ENCODE measurements at places on chromosomes 6 and 20. TPM values are rescaled to one million over a fixed set of nuclear protein-coding genes. Genes with fewer than 3 reads are reported as not detected.

Gene MYO6
- 0.14 TPM for total RNA-seq

Gene SAPCD1
- 17.7 TPM for total RNA-seq

DNA sequence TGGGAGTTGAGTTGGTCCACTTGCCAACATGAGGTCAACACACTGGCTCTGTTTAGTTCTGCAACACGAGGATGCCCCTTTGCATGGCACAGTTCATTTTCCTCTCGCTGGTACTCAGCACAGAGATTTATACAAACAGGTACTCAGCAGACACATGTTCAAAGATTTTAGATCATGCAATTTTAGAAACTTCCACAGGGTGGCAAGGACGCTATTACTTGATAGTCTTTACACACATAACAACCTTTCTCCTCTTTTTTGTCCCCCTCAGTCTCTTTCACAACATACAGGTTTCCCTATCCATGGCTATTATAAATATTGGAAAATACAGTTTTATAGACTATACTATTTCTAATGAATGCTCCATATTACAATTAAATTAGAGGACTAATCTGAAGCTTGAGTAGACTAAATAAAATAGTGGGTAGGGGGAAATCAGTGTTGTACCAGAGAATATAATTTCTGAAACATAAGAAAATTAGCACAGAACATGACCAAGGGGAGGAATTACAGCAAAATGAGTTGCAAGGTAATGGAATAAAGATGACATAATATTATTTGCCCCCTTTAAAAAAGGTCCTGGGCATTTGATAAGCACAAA, 331.8 kb upstream of the BTBD3 start:
- no peak for DNase-seq

- no peak for DNase-seq
Observed at GRCh38 chr20:63868264-63868663, 3.2 kb downstream of the TPD52L2 start.

DNA sequence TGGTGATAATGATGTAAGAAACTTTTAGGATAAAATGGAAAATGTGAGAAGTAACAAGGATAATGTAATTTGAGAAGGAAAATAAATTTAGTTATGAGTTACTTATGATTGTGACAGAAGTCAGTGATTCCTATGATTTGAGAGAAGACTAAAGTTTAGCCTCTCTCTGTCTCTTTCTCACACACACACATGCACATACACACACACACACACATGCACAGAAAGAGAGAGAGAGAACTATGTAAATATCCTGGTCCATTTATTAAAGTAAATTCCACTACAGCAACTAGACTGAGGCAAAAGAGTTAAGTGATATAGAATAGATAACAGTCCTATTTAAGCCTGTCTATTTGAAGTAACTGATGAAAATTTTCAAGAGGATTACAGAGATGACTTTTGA, 375.2 kb downstream of the CD109 start:
- DNase-seq = no peak

- peak; percentile 79 for DNase-seq
Observed at GRCh38 chr20:50561379-50562078, 51.3 kb downstream of the PTPN1 start.

Measured in activated CD4-positive, alpha-beta T cell treated with anti-CD3 and anti-CD28 coated beads, Interleukin-2, amount 10 ng/mL, durations not matched to agents 24 days and 14 days (primary cell).